ENCODE measurements at places on chromosomes 4 and X. TPM values are rescaled to one million over a fixed set of nuclear protein-coding genes. Genes with fewer than 3 reads are reported as not detected.

- no peak for DNase-seq
Measured at GRCh38 chr4:155907556-155907955, 4.1 kb downstream of the TDO2 start.

The SFRP2 gene
- total RNA-seq: 0.26 TPM

GRCh38 chr4:74092957-74093356 is 6.0 kb downstream of the CXCL2 start:
- DNase-seq: no peak

GRCh38 chr4:138199568-138200235 is 42.4 kb downstream of the SLC7A11 start:
- DNase-seq: no peak

The UGT2B17 gene
- 1.2 TPM for total RNA-seq

DNA sequence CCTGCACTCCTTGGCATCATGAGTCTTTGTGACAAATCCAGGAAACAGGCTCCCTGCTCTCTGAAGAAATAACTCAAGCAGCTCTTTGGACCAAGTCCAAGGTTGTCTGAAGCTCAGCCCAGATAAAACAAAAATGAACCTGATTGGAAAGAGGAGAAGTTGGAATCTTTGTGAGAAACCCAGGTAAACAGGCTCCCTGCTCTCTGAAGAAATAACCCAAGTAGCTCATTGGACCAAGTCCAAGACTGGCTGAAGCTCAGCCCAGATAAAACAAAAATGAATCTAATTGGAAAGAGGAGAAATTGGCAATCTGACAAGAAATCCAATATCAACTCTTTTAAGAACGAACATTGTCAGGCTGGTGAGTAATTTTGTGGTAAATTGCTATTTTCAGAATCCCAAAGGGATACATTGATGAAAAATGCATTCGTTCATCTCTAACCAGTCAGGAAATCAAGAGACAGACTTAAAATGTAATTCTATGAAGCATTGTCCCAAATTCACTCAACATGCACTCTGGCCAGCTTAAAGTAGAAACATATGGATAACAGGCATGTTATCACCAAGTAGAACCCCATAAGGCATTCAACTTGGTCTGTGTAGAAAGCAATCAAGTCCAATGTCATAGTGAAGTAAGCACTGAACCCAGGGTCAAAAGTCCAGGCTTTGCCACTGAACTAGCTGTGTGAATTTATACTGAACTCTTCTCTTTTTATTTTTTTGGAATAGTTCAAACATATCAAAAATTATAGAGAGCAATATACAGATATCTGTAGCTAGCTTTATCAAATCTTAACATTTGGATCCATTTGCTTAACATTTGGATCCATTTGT is 16.8 kb upstream of the NFXL1 start:
- no peak for DNase-seq

DNA sequence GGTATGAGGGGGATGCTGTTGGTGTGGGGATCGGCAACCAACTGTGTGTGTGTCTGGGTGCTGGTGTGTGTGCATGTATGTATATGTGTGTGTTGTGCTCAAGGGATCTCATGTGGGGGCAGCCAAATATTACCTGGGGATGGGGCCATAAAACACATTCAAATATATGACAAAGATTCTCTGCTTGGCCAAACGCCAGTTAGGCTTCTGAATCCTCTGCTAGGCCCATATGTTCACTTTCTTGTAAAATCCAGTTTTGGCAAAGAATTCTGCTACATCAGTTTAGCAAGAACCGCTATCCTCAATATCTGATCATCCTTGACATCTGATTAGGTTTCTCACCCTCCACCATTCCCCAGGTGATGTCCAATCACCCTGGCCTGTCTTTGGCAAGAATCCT is 106.6 kb downstream of the RASL11B start:
- DNase-seq: no peak

DNA sequence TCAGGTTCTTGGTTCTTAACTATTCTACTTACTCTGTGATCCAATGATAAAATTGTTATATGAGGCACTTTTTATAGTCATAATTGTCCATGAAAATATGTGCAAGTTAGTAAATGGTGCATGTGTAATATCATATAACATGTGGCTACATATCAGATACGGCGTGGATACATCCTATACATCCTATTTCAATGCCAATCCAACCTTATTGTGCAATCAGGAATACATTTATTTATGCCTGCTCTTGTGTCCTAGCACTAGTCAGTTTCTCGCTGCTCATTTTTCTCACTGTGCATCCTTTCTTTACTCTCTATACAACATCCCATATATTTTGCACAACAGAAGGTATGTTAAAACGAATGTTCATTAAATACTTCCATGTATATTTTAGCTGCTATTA is 1141.1 kb downstream of the FAT4 start:
- DNase-seq: no peak

- DNase-seq: no peak
Measured at GRCh38 chrX:80749404-80749803, 60.3 kb downstream of the BRWD3 start.

The MAN2B2 gene
- total RNA-seq: 30.8 TPM

The FNIP2 gene
- 8.5 TPM for total RNA-seq

The SHROOM3 gene
- total RNA-seq: 3.3 TPM

- no peak for DNase-seq
Measured at GRCh38 chr4:22607382-22607781, 85.4 kb upstream of the GBA3 start.

- DNase-seq: no peak
Measured at GRCh38 chr4:13783800-13784411, 156.4 kb upstream of the BOD1L1 start.

- no peak for DNase-seq
Measured at GRCh38 chrX:48806081-48806480, 4.2 kb downstream of the HDAC6 start.

The FOXR2 gene
- not detected for total RNA-seq

The DCAF4L1 gene
- 0.30 TPM for total RNA-seq

The ASMT gene
- 0.21 TPM for total RNA-seq

GRCh38 chr4:47143261-47143660 is 111.9 kb downstream of the GABRB1 start:
- DNase-seq: no peak

DNA sequence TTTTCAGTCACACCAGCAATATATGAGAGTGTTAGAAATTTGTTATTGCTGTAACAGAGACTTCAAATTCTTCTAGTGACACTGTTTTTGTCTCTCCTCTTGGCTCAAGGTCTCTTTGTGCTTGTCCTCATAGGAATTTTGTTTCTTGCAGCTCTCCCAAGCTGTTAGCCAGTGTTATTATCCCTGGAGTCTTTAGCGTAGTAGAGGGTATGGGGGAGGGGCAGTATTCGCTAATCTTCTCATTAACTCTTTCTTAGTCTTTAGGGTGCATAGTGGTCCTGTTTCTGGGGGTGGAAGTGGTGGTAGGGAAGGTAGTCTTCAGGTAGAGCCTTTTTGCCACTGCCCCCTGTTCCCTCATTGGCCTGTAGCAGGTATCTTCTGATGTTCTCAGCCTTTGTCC is 79.4 kb downstream of the JADE3 start:
- no peak for DNase-seq

GRCh38 chr4:44210750-44211149 is 237.9 kb downstream of the KCTD8 start:
- no peak for DNase-seq

The SLC7A11 gene
- total RNA-seq: 0.61 TPM

The TBC1D8B gene
- total RNA-seq: 10.8 TPM

DNA sequence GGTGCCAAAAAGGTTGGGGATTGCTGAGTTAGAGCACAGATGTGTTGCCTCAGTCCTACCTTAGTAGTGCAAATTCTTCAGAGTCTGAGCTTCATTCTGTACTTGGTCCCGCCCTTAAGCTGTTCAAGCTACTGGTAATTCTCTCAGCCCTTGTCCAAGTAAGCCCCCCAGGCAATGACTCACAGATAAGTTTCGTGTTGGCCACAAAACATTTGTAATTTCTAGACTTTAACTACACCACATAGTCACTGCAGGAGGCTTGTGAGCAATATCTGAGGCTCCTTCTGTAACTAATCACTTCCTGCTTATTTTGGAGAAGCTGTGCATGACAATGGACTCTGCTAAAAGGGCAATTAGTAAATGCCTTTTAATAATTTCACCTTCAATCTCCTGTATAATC is 1420.5 kb downstream of the PCDH7 start:
- no peak for DNase-seq

The ZMAT1 gene
- total RNA-seq: 3.6 TPM

GRCh38 chr4:143285696-143286437 is 50.8 kb upstream of the GAB1 start:
- no peak for DNase-seq
